ENCODE measurements at places on chromosomes 11 and 22.

DNA sequence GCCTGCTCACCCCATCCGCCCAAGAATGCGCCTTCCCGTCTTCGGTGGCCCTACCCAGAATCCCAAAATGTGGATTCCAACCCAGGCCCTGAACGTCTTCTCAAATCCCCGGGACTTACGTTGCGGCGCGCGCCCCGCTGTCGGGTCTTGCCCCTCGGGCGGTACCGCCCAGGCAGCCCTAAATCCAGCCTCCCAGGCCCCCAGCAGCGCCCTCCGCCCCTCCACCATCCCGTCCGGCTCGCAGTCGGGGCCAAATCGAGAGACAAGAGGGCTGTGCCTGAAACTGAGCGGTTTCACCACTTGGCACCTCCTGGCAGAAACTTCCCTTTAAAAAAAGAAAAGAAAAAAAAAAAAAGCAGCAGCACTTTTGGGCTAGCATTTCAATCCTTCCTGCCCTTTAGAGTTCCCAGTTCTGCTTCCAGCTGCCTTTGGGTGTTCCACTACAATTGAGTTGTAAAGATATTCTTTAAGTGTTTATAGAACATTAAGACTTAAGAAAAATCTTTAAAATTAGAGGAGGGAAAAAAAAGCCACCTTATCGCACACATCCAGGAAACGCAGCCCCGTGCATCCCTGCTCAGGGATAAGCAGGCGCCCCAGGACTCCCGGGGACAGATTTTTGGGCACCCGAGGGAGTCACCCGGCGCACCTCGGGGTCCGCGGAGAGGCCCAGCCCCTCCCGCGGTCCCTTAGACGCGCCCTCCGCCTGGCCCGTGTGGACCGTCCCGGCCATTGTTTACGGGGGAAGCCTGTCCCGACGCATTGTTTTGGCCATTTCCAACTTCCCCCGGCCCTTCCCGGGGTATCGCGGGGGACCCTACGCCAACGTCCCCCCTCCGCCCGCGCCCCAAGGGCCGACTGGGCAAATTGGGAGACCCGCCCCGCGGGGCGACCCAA, 57.6 kb downstream of the KCNJ4 start:
- no peak for DNase-seq

DNA sequence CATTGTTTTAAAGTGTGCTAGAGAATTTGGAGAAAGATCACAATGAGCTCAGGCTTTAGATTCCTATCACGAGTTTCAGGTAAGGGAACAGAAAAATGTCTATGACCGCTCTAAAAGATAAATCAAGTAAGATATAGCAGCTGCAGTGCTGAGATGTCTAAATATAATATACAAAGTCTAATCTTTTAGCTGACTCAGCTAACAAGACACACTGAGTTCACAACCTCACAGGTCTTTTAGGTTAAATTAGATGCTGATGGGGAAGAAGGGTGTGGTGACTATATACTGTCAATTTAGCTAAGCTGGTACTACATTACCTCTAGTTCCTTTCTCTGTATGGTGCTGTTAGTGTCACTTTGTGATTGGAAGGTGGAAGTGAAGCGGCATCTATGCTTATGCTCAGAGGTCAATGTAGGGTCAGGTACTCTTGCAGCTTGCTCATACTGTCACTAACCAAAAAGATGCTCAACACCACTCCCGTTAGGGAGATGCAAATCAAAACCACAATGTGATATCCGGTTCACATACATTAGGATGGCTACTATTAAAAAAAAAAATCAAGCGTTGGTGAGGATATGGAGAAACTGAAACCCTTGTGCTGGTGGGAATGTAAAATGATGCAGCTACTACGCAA, 283.5 kb downstream of the SWAP70 start:
- DNase-seq = no peak

- no peak for DNase-seq
Observed at GRCh38 chr22:27336151-27337090, 465.1 kb downstream of the MN1 start.

GRCh38 chr22:46609175-46609690, 11.0 kb upstream of the GRAMD4 start:
- DNase-seq = no peak

DNA sequence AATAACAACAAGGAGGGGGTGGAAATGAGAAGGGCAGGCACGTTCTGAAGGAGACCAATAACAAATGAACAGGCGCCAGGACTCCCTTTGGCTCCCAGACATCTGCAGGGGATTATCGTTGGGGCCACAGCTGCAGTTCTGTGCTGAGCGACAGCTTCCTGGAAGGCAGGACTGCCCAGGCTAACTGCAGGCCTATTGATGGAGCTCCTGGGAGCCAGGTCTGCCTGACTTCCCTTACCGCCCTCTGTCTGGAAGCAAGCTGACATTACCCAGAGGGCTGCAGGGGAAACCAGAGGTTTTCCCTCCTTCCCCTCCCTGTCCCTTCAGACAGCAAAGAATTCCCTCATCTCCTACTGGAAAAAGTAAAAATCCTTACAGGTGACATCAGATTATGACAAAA, 5.0 kb downstream of the DRD2 start:
- DNase-seq = no peak

DNA sequence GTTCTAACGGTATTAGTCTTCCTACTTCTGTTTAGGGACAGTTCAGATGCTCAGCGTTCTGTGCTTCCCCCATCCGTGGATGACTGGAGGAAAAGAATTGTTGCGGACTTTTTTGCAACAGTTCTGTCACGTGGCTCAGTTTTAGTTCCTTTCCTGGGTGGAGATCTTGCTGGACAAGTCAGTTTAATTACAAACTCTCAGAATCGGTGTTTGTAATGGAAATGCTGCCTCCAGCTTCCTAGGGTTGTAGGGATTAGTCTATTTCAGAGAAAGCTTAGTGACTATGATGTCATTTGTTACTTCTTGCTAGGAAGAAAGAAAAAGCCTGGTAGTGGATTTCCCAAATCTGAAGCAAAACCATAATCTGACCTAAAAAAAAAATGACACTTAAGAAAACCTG, 320.4 kb downstream of the CADM1 start:
- DNase-seq = no peak

DNA sequence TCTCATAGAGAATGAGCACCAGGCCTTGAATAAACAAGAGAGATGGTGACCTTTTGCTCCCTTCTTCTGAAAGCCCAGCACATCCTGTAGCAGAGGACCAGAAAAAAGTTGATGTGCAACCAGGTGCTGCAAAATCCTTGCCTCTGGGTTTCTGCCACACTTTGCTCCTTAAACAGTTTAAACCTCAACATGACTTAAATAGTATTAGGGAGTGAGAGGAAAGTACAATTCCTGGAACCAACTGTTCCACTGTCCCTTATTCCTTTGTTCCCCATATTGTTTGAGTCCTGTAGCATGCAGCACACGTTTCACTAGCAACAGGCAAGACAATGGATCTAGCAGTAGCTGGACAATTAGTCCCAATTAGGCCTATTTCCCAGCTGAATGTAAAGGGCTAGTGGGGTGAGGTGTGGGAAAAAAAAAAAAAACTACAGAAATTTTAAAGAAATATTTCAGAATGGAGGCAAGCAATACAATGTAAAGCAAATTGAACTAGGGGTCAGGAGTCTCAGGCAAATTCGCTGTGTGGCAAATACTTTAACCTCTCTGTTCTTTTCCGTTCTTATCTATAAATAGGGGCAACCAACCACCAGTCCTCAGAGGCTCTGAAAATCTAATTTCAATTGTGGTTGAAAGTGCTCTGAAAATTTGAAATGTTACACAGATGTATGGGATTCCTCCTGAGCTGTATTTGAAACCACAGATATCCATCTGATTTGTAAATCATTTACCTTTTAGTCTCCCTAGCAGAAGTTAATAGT, 6.6 kb downstream of the MPPED2 start:
- DNase-seq = no peak

- DNase-seq = no peak
Observed at GRCh38 chr22:45722006-45722405, 50.4 kb downstream of the ATXN10 start.

Data from activated CD4-positive, alpha-beta T cell treated with anti-CD3 and anti-CD28 coated beads, Interleukin-2, amount 50 U/mL, for 24 hours (primary cell).